Activated CD4-positive, alpha-beta memory T cell treated with anti-CD3 and anti-CD28 coated beads, Interleukin-2, amount 10 ng/mL, durations not matched to agents 7 days and 5 days (primary cell): ENCODE measurements at places on chromosomes 7 and 10. TPM values are rescaled to one million over a fixed set of nuclear protein-coding genes. Genes with fewer than 3 reads are reported as not detected.

DNA sequence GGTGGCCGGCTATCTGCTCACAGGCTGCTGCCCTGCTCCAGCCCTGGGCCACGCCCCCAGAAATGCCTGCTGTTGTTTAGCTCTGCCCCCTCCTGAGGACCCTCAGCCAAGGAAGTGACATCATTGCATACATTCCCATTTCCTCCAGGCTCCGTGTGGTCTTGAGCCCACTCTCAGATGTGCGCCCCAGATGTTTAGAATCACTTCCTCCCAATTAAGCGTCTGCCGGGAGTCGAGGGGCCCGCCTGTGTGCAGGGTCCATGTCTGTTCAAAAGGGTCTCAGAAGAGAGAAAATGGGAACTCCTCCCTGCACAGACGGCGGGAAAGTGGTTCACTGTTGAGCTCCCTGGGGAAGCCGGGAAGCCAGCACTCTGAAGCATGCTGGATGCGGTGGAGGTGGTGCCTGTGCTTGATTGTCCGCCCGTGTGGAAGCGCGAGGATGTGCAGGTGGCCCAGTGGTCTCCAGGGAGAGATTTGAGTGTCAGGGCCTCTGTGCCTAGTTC is 116.9 kb upstream of the PPIF start:
- H3K36me3 ChIP-seq: no peaks in the 10 kb centered on the region
- no peaks in the 10 kb centered on the region for H3K27me3 ChIP-seq
- H3K4me1 ChIP-seq: no peaks in the 10 kb centered on the region
- no peak overlapping the region for H3K4me3 ChIP-seq
- H3K27ac ChIP-seq: no peak overlapping the region

DNA sequence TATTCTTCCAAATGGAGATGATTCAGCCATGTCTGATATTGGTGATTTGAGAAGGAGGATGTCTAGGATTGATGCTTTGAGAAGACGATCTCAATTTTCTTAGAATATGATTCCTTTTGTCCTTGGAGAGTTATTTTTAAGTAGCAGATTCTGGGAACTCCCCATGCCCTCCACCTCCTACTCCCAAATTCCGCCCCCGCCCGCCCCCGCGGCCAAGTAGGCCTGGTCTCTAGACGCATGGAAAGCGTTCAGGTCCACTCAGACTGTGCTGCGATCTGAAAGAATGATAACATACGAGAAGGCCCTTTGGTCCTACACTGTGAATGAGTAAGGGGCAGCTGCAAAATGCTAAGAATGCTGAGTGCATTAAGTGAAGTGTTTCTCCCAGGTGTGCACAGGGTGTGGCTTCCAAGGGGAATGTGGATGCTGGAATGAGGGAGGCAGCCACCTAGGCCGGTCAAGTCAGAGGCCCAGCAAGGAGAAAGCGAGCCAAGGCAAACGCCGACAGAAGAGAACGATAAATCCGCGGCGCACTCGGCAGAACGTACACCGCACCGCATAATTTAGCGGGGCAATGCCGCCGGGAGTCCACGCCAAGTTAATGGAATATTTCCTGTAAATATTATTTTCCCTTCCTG is 142.3 kb downstream of the PRPF18 start:
- H3K4me3 ChIP-seq: no peak overlapping the region
- no peak overlapping the region for H3K27ac ChIP-seq
- DNase-seq: no peak
- no peaks in the 10 kb centered on the region for H3K27me3 ChIP-seq

GSDME gene
- 1.7 TPM for total RNA-seq

DNA sequence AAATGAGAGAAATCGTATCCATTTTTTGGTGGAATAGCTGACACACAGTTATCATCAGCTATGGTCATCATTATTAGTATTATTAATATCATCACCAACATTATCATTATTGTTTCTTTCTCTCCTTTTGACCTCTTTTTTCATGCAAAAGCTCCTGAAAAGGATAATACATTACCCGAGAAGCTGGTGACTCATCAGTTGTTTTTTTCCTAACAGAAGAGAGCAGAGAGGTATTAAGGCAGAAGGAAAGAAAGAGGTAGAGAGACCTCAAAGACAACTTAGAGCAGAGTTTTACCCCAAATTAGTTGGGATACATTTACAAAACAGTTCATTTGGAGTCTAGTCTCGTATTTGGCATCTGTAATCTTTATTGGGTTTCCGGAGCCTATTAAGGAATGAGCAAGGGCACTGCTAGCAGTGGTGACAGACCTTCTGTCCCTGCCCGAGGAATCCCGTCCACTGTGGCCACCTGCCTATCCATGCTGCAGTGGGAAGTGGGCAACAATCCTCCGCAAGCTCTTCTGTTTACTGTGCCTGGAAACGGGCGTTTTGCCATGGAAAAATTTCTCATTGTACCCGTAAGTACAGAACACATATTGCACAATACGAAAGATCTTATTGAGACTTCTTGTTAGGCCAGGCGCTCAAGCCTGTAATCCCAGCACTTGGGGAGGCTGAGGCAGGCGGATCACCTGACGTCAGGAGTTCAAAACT is 170.0 kb upstream of the MKLN1 start:
- H3K4me3 ChIP-seq: no peak overlapping the region
- H3K27me3 ChIP-seq: peaks cover 4% of the 10 kb centered on the region
- no peaks in the 10 kb centered on the region for H3K4me1 ChIP-seq
- no peak for DNase-seq
- H3K27ac ChIP-seq: no peak overlapping the region

ZKSCAN1 gene
- total RNA-seq: 65.5 TPM

TLL2 gene
- not detected for total RNA-seq

MEST gene
- total RNA-seq: 0.55 TPM
